ENCODE measurements at places on chromosomes 12 and 14.

GRCh38 chr12:1273051-1273450 is 282.0 kb downstream of the ERC1 start:
- DNase-seq = no peak

DNA sequence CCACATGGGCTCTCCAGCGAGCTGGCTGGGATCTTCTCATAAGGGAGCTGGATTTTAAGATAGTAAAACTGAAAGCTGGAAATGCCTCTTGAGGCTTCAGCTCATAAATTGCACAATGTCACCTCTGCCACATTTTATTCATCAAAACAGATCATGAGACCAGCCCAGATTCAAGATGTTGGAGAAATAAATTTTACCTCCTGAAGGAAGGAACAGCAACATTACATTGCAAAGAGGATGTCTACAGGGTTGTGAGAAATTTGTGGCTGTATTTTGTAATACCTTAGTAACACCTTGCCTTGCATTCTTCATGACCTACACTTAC is 43.1 kb upstream of the KRR1 start:
- DNase-seq = no peak

DNA sequence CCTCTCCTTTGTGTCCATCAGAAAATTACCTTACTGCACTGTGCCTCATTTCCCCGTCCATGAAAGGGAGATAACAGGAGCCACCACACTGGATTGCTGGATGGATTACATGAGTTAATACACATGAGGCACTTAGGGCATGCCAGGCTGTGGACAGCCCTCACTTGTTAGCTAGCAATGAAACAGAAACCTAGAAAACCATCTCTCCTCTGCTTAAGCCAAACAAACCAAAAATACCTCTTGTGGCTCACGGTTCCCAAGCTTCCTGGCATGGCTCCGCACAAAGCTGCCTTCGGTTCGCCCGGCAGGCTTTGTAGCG is 660 bp upstream of the HCFC2 start:
- no peak for DNase-seq

DNA sequence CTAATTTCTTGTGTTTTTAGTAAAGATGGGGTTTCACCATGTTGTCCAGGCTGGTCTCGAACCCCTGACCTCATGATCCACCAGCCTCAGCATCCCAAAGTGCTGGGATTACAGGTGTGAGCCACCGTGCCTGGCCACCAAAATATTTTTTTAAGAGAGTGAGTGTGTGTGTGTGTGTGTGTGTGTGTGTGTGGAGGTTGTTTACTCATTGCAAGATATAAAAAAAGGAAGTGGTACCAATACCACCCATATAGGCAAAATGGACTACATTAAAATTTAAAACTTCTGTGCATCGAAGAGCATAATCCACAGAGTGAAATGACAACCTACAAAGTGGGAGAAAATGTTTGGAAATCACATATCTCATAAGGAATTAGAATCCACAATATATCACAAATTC is 15.5 kb upstream of the CLEC2A start:
- DNase-seq = no peak

GRCh38 chr14:95961481-95961880 is 77.7 kb upstream of the C14orf132 start:
- DNase-seq = no peak

DNA sequence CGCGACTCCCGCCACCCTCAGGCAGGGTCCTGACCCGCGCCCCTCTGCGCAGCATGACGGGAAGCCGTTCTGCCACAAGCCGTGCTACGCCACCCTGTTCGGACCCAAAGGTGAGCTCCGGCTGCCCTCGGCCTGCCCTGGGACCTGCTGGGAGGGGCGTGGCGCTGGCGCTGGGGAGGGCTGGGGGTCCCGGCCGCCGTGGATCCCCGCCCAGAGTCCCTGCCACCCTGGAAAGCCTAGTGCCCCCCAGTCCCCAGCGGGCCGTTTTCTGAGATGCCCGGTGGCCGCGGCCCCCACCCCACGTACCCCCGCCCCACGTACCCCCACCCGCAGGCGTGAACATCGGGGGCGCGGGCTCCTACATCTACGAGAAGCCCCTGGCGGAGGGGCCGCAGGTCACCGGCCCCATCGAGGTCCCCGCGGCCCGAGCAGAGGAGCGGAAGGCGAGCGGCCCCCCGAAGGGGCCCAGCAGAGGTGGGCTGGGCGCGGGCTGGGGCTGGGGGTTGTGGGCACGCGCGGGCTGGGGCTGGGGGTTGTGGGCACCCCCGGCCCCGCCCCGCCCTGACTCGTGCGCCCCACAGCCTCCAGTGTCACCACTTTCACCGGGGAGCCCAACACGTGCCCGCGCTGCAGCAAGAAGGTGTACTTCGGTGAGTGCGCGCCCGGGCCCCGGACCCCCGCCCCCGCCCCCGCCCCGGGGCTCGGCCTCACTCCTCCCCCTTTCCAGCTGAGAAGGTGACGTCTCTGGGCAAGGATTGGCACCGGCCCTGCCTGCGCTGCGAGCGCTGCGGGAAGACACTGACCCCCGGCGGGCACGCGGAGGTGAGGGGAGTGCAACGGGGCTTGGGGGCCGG is 4.0 kb downstream of the CRIP2 start:
- no peak for DNase-seq

GRCh38 chr14:22886500-22887259 is 3.7 kb downstream of the REM2 start:
- no peak for DNase-seq

DNA sequence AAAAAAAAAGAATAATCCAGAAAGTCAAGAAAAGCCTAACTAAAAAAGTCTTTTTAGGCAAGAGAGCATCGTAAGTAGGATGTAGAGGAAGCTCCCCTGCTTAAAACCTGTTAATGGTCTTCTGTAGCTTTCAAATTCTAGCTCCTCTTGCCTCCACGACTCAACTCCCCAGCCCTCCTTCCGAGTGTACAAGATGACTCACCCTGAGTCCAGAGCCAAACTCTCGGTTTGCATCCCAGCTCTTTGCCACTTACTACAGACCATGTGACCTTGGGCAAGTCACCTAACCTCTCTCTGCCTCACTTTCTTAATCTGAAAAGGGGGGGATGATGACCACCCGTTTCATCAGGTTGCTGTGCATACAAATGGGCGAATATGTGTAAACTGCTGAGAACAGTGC is 460.4 kb downstream of the DPF3 start:
- no peak for DNase-seq

- DNase-seq = no peak
Measured at GRCh38 chr12:24688601-24689000, 260.3 kb downstream of the BCAT1 start.

- DNase-seq = peak; percentile 94
Measured at GRCh38 chr14:83470466-83470865, 1936.8 kb upstream of the SEL1L start.

DNA sequence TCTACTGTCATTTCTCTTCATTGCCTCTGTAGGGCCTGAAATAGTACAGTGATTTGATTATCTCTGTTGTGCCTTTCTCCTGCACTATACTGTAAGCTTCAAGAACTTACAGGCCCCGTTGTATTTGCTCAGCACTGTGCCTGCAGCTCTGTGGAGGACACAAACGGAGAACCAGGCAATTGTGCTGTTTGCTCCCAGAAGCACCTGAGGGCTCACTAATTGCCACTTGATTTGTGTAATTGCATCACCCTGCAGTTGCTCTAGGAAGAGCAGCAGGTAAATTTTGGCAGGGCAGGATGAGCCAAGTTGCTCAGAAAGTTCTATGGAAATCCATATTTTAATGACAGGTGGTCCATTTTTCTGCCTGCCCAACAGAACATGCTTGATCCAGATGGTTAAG is 11.6 kb upstream of the KRT82 start:
- no peak for DNase-seq

DNA sequence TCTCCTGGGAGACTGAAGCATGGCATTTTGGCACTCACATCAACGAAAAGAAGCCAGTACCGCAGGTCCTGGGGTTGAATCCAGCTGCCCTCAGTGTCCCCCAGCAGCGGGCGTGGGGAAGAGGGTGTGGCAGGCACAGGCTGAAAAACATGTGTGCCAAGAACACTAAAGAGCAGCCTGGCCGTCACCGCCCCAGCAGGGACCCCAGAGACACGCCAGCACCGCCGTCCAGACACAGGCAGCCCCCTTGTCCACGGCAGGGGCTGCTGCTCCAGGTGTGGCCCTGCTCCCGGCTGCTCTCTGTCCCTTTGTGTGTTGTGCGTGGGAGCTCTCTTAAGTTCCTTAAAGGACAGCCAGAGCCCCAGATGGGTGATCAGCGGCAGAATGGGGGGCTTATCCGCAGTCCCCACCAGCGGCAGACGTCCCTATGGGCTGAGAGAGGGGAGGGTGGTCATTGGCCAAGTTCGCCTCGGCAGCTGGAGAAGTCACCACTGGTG is 556 bp downstream of the PHETA1 start:
- DNase-seq = no peak

DNA sequence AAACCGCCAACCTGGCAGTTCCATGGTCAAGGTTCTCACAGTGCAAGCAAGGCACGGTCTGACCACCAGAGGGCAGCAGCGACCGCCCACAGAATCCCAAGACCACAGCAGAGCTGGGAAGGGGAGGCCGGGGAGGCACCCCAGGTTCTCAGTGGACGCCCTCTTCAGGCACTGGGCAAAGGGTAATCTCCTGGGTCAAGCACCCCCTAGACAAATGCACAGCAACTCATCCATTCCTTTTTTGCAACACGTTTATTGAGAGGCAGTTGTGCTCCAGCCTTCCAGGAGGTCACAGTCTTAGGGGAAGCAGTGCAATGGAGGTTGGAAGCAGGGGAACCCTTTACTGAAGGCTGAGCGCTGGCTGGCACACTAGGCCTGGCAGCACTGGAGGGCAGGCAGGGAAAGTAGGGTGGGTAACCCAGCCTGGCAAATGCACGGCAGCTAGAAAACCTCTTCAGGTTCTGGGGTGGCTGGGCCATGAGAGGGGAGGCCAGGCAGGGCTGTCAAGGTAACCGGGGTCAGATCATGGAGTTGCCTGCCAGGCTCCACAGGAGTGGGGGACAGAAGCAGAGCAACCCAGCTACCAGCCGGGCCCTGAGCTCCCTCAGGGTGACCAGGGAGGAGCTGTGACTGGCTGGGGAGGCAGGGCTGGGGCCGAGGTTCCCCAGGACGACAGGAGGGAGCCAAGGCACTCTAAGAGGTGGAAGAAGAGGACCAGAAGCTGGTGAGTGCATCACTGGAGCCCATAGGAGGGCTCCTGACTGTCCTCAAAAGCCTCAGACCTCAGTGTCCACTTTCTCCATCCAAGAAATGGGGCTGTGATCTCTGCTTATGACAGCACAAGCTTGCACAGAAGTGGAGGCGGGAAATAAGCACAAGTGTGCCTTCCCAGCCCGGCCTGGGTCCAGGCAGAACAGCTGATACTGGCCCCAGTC is 1.8 kb upstream of the RHOF start:
- DNase-seq = no peak

GRCh38 chr12:122327494-122328385 is 61.4 kb upstream of the VPS33A start:
- DNase-seq = no peak

Data from SK-N-MC (cell line).